ENCODE measurements at places on chromosomes 1 and 21.

DNA sequence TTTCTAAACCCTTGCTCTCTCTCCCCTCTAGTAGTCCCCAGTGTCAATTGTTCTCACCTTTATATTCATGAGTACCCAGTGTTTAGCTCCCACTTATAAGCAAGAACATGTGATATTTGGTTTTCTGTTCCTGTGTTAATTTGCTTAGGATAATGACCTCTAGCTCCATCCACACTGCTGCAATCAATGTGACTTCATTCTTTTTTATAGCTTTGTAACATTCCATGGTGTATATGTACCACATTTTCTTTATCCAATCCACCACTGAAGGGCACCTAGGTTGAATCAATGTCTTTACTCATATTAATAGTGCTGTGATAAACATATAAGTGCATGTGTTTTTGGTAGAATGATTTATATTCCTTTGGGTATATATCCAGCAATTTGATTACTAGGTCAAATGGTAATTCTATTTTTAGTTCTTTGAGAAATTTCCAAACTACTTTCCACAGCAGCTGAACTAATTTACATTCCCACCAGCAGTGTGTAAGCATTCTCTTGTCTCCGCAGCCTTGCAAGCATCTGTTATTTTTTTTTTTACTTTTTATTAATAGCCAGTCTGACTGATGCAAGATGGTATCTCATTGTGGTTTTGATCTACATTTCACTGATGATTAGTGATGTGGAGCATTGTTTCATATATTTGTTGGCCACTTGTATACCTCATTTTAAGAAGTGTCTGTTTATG lies 277.8 kb downstream of the LTN1 start:
- no peak for DNase-seq

- no peak for DNase-seq
Measured at GRCh38 chr1:37113285-37113997, 79.1 kb upstream of the GRIK3 start.

GRCh38 chr1:159077120-159077961 lies 775 bp upstream of the AIM2 start:
- DNase-seq, result no peak

- DNase-seq, result no peak
Measured at GRCh38 chr1:146019231-146020057, 2.1 kb downstream of the HJV start.

GRCh38 chr1:54894271-54894670 lies 7.3 kb upstream of the DHCR24 start:
- no peak for DNase-seq

- DNase-seq, result no peak
Measured at GRCh38 chr1:156467906-156468305, 32.7 kb downstream of the MEF2D start.

GRCh38 chr21:34203851-34204420 lies 130.6 kb downstream of the MRPS6 start:
- no peak for DNase-seq

DNA sequence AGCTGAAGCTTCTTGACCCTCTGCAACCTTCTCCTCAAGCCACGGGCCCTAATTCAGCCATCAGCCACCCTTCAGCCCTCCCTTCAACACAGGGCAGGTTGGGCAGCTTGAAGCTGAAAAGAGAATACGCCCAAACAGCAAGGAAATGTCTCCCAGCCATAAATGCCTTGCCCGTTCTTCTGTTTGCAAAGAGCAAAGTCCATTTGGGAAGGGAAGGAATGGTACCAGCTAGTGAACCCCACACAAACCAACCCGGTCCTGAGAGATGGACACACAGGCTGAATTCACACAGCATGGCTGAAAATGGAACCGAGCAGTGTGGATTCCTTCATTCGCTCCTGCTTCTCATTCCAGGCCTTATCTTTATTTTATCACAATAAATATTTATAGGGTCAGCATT lies 11.5 kb downstream of the PLEKHA6 start:
- DNase-seq, result no peak

DNA sequence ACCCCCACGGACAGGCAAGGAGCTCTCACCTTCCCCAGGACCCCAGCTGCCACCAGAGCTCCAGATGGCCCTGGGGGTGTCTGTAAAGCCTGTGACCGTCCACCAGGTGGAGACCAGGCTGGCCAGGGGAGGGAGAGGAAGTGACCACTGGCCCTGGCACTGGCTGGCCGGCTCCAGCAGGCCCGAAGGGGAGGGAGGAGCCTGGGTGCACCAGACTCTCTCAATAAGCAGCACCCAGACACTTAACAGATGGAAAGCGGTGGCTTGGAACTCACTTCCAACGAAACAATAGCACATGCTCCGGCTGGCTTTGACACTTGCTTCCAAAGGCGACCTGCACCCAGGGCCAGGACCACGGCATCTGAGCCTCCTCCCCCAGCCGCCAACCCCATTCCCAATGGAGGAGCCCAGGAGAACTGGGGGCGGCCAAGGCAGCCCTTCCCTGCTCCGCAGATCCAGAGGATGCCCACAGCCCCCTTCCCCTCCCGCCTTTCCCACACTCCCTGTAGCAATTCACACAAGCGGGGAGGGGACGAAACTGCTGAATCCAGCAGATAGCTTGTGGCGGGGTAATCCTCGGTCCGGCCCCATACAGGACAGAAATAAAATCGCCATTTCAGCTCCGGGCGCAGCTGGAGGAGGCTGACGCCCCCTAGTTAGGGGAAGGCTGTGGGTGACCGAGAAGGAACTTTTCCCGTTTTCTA lies 742 bp upstream of the PDE9A start:
- no peak for DNase-seq

- DNase-seq, result no peak
Measured at GRCh38 chr1:234841710-234842231, 231.8 kb upstream of the IRF2BP2 start.

DNA sequence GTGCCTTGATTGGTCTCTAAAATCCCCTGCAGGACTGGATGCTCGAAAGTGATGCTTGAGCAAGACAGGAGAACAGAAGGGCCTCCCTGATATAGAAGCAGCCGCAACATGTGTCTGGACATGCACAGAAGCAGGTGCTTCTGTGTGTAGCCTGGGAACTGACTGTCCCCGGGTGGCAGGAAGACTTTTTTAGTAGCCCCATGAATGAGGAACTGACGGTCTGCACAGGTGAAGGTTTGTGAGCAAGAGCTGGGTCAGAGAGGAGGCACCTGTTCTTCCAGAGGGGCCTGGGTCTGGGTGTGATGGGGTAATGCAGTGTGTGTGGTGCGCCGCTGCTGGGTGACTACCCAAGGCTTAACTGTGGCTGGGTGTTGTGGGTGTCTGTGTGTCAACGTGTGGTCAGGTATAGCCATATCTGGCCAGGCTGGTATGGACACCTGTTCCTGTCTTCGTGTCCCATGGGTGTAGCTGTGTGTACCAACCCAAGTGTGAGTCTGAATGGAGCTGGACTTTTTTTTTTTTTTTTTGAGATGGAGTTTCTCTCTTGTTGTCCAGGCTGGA lies 39.1 kb upstream of the FOXO6 start:
- no peak for DNase-seq

DNA sequence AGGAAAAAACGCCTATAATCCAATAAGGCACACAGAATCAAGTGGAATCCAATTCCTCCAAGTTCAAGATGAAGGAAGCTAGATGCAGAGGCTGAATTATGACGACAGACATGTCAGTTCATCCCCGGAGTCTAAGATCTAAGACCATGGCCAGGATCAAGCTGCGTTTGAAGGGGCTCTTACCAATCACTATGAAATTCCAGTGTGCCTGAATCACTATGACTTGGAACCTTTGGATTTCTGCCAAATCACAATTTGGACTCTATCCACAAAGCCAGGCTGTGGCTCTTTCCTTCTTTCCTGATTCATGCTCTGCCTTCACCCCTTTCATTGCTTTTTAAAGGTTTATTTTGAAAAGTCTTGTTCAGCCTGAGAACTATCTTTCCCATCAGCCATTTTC lies 17.1 kb downstream of the OLIG2 start:
- DNase-seq, result no peak

- no peak for DNase-seq
Measured at GRCh38 chr21:33901412-33902288, 14.0 kb downstream of the ATP5PO start.

- DNase-seq, result no peak
Measured at GRCh38 chr1:23122023-23122748, 46.5 kb downstream of the LUZP1 start.

DNA sequence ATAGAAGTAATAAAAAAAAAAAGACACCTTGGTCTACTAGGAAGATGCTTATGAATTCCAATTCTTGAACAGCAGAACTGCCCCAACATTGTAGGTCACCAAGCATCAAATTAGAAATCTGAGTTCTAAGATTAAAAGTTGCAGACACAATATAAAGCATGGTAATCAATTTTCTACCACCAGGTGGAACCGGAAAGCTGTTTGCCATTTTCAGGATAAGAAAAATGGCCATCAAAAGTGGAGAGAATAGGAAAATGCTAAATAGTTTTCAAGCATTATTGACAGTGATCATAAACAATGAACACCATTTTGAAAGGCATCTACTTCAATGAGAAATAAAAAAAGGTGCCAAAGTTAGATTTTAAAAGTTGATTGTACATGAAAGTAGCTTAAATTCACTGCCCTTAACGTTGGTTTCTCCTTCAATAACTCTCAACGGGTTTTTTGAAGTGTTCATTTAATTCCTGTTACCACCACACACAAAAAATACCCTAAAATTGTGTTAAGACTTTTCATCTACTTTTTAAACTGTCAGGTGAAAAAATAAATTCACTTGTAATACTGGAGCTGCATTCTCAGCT lies 252.9 kb downstream of the KCNT2 start:
- no peak for DNase-seq

DNA sequence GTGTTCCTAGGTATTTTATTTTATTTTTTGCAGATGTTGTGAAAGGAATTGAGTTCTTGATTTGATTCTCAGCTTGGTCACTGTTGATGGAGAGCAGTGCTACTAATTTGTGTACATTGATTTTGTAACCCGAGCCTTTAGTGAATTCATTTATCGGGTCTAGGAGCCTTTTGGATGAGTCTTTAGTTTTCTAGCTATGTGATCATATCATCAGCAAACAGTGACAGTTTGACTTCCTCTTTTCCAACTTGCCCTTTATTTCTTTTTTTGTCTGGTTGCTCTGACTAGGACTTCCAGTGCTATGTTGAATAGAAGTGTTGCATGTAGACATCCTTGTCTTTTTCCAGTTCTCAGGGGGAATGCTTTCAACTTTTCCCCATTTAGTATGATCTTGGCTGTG lies 138.9 kb downstream of the LHX8 start:
- no peak for DNase-seq

DNA sequence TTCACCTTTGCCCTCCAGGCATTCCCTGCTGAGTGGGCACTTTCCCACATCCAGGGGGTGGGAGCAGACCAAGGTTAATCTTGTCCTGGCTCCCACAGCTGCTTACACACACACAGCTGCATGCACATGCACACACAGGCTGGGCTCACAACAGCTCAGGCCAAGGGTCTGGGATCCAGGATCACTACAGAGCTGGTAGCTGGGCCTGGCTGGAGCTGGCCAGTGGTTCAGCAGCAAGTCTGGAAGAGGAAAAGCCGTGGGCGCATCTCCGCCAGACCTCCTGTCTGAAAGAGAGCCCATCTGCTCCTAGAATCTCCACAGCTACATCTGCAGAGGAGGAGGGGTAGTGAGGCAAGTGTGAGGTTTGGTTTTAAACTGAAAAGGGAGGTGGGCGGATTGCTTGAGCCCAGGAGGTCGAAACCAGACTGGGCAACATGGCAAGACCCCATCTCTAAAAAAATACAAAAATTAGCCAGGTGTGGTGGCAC lies 3.8 kb downstream of the CDK18 start:
- no peak for DNase-seq

DNA sequence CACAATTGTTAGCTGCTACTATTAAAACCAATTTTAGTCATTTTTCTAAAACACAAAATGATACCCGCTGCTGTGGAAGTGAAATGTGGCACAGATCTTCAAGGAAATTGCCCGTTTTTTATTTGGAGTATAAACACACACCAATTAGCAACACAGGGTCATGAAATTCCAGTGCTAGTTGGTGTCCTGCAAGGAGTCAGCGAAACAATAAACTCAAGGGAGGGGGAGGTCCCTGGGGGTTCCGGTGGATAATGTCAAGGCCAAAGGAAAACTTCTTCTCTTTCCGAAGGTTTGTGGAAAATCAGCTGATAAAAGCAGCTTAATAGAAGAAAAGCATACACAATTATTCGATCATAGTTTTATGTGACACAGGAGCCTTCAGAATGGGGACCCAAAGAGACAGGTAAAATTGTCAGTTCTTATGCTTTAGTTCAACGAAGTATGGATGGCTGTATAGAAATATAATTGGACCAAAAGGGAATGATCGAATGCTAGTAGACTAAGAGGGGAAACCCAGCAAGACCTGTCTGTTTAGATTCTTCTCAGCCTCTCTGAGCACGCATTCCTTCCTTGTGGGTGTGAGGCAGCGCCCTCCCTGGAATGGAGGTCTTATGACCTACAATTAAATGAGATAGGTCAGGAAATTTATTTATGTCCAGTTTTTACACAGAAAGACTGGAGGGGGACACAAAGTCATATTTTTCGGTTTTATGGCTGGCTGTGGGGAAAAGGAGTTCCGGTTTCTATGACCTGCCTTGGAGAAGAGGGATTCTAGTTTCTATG lies 65.9 kb downstream of the KCNK1 start:
- no peak for DNase-seq

DNA sequence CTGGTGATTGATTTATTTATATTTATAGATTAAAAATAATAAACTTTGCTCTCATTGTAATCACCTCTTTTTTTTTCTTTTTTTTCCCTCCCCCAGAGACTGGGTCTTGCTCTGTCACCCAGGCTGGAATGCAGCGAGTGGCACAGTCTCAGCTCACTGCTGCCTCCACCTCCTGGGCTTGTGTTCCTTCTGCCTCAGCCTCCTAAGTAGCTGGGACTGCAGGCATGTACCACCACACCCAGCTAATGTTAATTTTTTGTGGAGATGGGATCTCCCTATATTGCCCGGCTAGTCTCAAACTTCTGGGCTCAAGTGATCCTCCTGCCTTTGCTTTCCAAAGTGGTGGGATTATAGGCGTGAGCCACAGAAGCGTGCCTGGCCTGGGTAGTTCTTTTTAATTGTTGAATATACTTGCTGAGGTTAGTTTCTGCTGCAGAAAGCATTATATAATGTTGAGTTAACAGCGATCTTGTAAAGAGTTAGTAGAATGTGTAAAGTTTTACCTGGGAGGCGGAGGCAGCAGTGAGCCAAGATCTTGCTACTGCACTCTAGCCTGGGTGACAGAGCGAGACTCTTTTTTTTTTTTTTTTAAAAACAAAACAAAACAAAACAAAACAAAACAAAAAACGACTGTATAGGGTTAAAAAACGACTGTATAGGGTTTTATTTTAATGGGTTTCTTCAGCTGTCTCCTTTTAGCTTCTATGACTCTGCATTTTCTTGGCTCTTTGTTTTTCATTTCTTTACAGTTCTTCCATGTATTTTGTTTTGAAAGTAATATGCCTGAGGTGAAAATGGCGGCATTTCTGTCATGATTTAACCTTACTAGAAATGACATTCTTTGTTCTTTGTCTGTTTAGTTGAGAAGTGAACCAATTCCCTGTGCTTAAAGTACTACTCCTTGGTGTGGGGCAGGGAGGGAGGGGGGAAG lies 82.7 kb downstream of the CAMTA1 start:
- DNase-seq, result no peak

DNA sequence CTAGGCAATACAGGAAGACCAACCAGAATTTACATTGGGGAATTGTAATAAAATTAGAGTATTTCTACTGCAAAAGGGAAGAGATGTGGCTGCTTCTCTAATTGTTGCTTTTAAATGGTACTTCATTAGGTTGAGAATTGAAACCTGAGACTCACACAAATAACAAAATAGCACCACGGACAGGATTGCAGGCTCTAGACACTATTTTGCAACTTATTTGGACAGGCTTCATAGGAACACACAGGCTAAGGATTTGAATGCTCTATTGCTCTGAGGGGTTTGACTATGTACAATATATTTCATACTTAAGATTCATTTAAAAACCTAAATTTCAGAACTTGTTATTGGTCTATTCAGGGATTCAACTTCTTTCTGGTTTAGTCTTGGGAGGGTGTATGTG lies 79.6 kb downstream of the ATP1B1 start:
- no peak for DNase-seq
